Thymus (tissue), 14 donors: ENCODE measurements at places on chromosomes 4 and X. TPM values are rescaled to one million over a fixed set of nuclear protein-coding genes. Genes with fewer than 3 reads are reported as not detected.
A peak's percentile ranks its signal among the peaks of the same experiment; 100 is the strongest.

- peak; percentile 33 for DNase-seq
- H3K36me3 ChIP-seq, result no peaks in the 10 kb centered on the region
- peaks cover 42% of the 10 kb centered on the region for H3K27me3 ChIP-seq
- peaks cover 16% of the 10 kb centered on the region for H3K4me1 ChIP-seq
- peak within 1 kb of the TSS; percentile 95 for H3K27ac ChIP-seq
Measured at GRCh38 chr4:40629401-40630334, at the start of gene RBM47. Gene RBM47, minus strand, starts transcription at chr4:40629864. Its CDS starts 190,971 bp downstream, at chr4:40438893.

Gene LRAT
- 0.09 TPM for total RNA-seq

GRCh38 chr4:20984576-20984836 is 284.2 kb downstream of the PACRGL start:
- H3K4me1 ChIP-seq, result no peaks in the 10 kb centered on the region
- H3K27ac ChIP-seq, result no peak overlapping the region
- no peak for DNase-seq
- no peaks in the 10 kb centered on the region for H3K36me3 ChIP-seq
- H3K27me3 ChIP-seq, result peaks cover 2% of the 10 kb centered on the region

DNA sequence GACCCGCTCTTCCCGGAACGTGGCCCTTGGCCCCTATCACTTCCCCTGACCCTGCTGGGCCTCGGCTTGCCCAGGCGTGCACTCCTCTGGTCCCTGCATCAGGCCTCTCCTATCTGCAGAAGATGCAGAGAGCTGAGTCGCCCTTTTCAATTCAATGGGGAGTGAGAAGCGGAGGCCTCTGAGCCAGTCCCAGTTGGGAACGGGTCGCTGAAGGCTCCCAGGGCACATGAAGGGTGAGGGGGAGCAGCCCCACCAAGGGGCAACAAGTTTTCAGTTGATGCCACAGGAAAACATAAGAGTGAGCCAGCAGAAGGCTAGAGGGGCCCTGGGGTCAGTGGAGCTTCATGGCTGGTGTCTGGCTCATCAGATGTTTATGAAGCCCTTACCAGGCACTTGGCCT is 17.1 kb downstream of the PSAPL1 start:
- DNase-seq, result no peak
- H3K27ac ChIP-seq, result no peak overlapping the region
- no peak overlapping the region for H3K4me3 ChIP-seq
- H3K27me3 ChIP-seq, result no peaks in the 10 kb centered on the region
- no peaks in the 10 kb centered on the region for H3K4me1 ChIP-seq
- no peaks in the 10 kb centered on the region for H3K36me3 ChIP-seq

DNA sequence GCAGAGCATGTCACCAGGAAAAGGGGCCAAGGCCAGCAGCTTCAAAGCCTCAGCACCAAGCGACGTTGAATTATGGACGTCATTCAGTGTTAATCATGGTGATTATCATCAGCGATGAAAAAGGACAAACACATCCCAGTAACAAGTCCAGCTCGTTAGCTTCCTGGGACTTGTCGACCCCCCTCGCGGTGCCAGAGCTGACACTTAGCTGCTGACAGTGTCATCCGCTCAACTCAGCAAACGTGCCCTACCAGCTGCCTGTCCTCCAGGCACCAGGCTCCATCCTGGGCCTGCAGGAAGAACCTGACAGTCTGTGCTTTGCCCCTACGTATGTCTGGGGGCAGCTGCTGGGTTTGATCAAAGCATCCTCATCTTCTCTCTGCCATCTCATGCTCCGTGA is 137.0 kb upstream of the PSAPL1 start:
- no peaks in the 10 kb centered on the region for H3K27me3 ChIP-seq
- no peaks in the 10 kb centered on the region for H3K36me3 ChIP-seq
- DNase-seq, result no peak

Gene PARM1
- 27.2 TPM for total RNA-seq
